ENCODE measurements at places on chromosomes 7 and 10. TPM values are rescaled to one million over a fixed set of nuclear protein-coding genes. Genes with fewer than 3 reads are reported as not detected.

DNA sequence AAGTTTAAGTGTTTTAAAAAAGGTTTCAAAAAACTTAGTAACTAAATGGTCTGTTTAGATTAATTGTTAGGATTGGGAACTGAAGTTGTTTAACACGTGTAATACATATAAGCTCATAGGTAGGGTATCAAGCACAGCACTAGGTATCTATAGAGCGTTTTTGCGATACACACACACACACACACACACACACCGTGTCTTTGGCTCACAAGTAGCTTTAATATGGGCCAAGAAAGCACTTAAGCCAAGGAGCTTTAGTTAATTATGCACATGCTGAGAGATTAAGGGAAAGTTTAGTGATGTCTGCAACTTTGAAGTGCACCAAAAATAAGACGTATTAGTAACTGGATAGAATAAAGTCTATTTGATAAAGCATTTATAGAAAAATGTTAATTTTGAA lies 93.8 kb upstream of the CNTNAP2 start:
- no peak for DNase-seq

- no peak for DNase-seq
These were observed 131.7 kb upstream of the CHST15 start for GRCh38 chr10:124225029-124225466.

- DNase-seq: no peak
These were observed 25.7 kb downstream of the PRKAG2 start for GRCh38 chr7:151851145-151851751.

GRCh38 chr7:29948587-29948986 lies 41.0 kb downstream of the SCRN1 start:
- DNase-seq: no peak

- no peak for DNase-seq
These were observed 173.4 kb downstream of the CACNB2 start for GRCh38 chr10:18313626-18314025.

DNA sequence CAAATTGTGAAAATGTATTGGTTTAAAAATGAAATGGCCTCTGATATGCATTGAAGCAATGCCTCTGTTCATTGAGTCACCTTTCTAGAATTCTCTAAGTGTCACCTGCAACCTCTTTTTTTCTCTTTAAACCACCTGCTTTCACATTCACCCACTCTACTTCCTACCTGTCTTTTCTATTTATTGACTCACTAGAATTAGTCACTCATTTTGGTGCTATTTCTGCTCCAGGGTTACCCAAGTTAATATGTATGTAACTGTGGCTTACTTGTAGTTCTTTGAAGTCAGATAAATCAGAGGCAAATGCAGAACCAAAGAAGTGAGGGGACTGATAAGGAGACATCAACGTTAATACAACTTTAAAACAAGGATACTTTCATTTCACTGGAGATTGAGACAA lies 674.7 kb downstream of the CCSER2 start:
- no peak for DNase-seq

DNA sequence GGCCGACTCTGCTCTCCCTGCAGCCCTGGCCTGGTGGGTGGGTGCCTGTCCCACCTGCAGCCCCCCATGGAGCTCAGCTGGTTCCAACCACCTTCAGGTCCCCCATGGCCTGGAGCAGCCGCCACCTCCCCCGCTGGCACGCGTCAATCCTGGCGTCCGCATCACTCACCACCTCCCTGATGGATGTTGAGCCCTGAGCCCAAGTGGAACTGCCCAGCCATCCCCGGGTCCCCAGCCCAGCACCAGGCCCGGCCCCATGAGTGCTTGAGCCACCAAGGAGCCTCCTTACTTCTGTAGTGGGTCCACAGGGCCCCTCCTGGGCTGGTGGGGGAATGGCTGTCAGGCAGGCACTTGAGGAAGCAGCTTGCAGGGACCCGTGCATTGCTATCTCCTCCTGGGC lies 14.6 kb downstream of the AGAP3 start:
- no peak for DNase-seq

DNA sequence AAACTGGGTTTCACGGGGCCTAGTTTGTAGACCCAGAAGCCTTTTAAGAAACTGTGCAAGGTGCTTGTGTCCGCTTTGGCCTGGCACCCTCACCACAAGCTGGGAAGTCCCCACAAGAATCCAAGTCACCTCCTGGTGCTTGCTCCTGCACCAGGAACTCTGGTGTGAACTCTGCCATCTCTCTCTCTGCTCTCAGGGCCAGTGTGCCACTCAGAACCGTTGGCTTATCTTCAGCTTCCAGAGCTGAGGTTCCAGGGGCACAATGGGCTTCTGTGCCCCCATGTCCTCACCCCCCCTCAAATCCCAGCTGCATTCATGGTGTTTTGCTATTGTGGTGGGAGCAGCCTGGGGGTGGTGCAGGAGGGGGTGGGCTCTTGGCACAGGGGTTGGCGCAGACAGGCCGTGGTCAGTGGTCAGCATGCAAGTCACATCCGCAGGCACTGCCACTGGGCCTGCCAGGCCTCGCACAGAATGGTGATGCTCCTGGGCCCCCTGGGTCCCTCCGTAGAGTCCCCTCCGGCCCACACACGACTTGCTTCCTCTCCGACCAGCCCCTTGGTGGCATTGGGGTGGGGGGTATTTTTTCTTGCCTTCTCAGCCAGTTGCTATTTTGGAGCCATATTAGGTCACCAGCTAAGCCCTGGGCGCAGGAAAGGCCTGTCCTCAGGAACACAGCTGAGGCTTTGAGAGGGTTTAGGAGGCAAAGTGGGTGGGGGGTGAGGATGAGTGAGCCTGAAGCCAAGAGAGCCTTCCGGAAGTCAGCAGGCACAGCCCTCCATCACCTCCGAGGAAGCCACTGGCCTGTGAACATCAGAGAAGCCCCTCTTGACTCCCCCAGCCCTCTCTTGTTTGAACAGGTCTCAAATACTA lies 3.0 kb downstream of the ZCCHC24 start:
- no peak for DNase-seq

DNA sequence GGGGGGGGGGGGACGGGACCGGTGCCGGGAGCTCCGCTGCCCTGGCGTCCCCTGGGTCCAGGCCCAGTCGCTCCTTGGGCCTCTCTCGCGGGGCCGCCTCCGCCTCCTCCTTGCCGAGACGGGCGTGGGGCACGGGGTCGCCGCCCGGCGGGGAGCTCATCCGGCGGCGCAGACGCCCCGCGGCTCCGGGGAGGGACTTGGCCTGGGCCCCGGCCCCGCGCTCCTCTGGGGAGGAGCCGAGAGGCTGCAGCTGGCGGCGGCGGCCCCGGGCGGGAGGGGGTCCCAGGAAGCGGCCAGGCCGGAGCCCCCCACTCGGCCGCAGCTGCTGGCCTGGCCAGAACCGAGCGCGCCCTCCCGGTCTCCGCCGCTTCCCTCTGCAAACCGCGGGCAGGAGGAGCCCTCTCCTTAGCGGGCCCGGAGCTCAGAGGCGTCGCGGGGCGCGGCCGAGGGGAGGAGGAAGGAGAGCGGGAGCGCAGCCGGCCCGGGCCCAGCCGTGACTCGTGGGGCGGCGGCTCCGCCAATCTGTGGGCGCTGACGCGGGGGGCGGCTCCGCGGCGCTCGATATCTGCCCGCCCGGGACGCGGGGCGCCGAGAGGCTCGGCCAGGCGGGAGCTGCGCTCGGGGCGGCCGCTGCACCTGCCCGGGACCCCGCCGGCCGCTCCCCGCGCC lies at the start of gene FAM20C:
FAM20C (plus strand) TSS at position 591 of the 669 bp plus-strand sequence. CDS start 629 bp downstream, outside the sequence.
- DNase-seq: peak; percentile 80

GRCh38 chr7:21611129-21611528 lies 68.3 kb downstream of the DNAH11 start:
- DNase-seq: peak; percentile 54

DNA sequence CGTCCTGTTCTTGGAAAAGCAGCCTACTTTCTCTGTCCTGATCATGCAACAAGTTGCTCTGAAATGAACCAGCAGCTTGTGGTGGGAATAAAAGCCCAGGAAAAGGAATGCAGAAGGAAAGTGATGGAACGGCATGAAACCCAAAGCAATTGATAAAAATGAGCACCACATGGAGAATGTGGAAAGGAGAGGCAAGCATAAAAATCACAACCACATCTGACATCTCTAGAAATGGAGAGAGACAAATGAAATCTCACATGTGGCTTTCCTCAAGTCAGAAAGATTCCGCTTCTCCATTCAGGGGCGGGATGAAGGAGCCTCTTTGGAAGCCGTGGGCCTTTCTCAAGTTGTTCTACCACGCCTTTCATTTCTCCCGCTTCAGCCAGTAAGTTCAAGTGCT lies 631.7 kb upstream of the GALNT17 start:
- no peak for DNase-seq

DNA sequence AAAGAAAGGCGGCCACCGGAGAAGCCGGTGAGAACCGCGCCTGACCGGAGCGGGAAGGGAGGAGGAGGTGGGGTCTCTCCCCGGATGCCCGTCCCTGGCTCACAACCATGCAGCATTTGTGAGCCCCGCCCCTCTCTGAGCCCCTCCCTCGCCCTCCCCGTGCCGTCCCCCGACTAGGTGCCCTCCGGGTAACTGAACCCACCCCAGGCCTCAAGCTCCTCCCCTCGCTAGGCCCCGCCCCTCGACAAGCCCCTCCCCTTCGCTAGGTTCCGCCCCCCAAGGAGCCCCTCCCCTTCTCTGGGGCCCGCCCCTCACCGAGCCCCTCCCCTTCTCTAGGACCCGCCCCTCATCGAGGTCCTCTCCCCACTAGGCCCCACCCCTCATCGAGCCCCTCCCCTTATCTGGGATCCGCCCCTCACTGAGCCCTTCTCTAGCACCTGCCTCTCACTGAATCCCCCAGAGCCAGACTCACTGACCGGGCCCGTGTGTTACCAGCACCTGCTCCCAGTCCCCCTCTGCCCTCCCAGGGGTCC lies 42.2 kb upstream of the HSPB1 start:
- peak; percentile 76 for DNase-seq

- no peak for DNase-seq
These were observed 29.7 kb downstream of the MKLN1 start for GRCh38 chr7:131357282-131357880.

DNA sequence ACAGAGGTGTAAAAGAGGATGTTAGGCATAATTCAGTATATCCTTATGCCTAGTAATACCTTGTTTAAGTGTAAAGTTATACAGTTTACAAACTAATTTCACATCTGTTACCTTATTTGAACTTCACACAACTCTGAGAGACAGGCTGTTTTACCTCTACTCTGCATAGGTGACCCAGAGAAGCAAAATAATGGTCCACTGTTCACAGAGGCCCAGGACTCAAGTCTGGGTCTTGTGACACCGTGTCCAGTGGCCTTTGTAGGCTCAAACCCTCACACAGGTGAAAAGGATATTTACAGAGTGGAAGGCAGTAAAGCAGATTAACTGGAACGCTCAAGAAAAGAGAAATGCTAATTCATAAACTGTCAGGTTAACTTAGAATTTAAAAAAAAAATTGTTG lies 32.1 kb downstream of the ASAH2 start:
- no peak for DNase-seq

GRCh38 chr10:32111585-32111984 lies 55.4 kb upstream of the KIF5B start:
- DNase-seq: no peak

- no peak for DNase-seq
These were observed 13.8 kb upstream of the RFC2 start for GRCh38 chr7:74267756-74268565.

GRCh38 chr10:123153486-123154091 lies 613 bp upstream of the BUB3 start:
- DNase-seq: no peak

DNA sequence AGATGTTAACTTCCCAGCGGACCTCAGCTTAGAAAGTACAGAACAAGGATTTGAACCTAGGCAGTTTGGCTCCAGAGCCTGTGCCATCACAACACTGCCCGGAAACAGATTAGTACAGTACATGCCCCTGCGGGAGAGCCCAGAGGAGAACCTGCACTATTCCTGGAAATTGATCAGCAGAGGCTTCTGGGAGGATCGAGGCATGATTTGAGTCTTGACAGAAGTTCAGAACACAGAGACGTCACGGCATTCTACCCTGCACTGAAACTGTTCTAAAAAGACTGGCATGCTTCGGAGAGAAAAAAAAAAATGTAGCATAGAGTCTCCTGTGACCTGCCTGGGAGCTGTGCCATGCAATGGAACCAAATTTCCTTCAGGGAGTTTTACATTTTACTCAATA lies 9.2 kb upstream of the IL6 start:
- no peak for DNase-seq

DNA sequence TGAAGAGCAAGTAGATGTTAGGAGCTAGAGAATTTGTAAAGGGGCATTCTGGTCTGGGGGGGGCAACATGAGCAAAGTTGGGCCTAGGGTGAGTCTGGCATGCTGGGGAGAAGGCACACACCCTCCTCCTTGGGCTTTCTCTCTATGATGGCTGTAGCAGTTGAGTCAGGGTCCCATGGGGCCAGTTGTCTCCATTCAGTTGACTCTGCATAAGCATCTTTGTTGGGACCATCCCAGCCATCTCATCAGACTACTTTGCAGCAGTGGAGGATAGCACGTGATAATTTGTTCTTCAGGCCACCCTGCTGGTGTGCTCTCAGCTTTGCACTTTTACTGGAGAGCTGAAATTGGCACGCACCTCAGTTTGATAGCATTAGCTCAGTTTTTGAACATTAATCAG lies 55.2 kb downstream of the LRMDA start:
- no peak for DNase-seq

DNA sequence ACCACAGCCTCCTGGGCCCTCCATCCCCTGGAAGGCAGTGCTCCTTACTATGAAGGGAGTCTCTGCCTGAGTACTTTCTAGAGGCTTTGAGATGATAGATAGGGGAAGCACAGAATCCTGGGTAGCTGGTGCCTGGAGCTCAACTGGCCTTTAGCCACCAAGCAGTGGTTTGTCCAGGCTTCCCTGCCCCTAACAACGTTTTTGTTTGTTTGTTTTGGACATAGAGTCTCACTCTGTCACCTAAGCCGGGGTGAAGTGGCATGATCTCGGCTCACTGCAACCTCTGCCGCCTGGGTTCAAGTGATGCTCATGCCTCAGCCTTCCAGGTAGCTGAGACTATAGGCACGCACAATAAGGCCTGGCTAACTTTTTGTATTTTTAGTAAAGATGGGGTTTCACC lies 289.4 kb downstream of the PLXNA4 start:
- no peak for DNase-seq

Gene PHTF2
- 33.8 TPM for total RNA-seq

Gene GRM8
- total RNA-seq: not detected

Gene GUSB
- total RNA-seq: 80.0 TPM

Gene ELN
- not detected for total RNA-seq

Measured in Caco-2 (cell line).